ENCODE measurements at places on chromosomes 1 and 21.

GRCh38 chr1:217813031-217813430, 181.9 kb downstream of the SPATA17 start:
- DNase-seq: no peak

GRCh38 chr1:182066934-182067333, 5.4 kb upstream of the ZNF648 start:
- no peak for DNase-seq

DNA sequence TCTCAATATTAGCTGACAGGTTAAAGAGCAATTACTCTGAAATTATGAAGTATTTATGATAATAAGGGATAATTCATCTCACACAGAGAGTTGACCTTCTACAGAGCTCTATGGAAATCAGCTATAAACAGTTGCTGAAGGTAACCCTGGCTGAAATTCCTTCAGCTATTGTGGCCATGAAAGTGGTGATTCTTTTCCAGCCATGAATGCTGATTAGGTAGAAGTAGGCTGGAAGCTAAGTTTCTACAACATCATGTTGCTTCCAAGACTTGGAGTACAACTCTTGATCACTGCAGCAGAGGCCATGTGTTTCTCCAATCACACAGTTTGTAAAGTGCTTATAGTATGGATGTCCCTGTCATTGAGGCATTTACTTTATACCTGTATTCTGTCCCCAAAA, 2128.9 kb downstream of the MRPL39 start:
- no peak for DNase-seq

GRCh38 chr1:174535207-174535606, 87.4 kb downstream of the GPR52 start:
- no peak for DNase-seq

- DNase-seq: no peak
Measured at GRCh38 chr1:244968881-244969280, 104.5 kb upstream of the HNRNPU start.

DNA sequence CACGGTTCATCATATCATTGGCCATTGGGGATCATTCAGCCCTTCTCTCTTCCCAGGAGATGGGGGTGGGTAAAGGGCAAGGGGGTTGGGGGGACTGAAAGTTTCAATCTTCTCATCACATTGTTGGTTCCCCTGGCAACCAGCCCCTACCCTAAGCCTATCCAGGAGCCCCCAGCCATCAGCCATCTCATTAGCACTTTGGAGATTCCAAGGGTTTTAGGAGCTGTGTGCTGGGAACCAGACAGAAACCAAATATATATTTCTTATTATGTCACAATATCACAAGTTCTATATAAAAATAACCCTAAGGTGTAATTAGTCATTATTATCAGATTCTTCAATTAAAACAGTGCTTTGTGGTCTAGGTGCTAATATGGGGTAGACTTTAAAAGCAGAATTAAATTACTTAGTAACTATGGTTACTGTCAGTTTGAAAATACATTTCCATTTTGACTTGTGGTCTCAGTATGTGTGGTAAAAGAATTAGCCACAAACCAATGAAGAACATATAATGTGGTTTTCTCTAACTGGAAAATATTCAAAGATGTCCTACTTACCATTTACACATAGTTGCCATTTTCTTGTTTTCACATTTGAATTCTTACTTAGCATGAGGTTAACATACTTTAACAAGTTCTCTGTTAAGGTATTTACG, 28.1 kb downstream of the IL23R start:
- no peak for DNase-seq

GRCh38 chr1:25750923-25751605, 48.9 kb upstream of the SELENON start:
- no peak for DNase-seq

GRCh38 chr1:18020021-18020817, 87.4 kb upstream of the IGSF21 start:
- no peak for DNase-seq

- DNase-seq: no peak
Measured at GRCh38 chr1:19453741-19454201, 31.6 kb downstream of the CAPZB start.

- DNase-seq: no peak
Measured at GRCh38 chr1:205927247-205927646, 16.0 kb downstream of the SLC26A9 start.

GRCh38 chr1:166139735-166140134, 27.1 kb downstream of the FAM78B start:
- DNase-seq: no peak

DNA sequence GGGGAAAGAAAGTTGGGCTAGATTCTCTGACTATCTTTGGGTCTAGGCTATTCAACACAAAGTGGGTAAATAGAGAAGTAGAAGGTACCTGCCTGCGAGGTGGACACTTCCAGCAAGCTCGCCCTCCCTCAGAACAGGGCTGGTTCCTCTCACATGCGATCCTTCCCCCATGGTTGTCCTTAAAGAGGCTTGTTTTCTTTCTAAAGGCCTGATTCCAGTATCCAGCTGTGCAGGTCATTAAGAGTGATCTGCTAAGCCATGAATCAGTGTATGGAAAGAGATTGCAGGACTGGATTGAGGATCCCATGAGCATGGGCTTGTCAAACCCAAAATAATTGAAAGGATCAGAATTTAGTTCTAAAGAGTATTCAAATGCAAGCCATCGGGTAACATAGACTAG, 189.0 kb downstream of the URB2 start:
- no peak for DNase-seq

GRCh38 chr1:25128121-25128621, 104.1 kb downstream of the SYF2 start:
- no peak for DNase-seq
